Stimulated activated CD8-positive, alpha-beta memory T cell treated with anti-CD3 and anti-CD28 coated beads, Interleukin-4, amount 100 ng/mL, for 4 hours (primary cell): ENCODE measurements at places on chromosomes 12 and 14.

GRCh38 chr12:45522227-45522626, 207.3 kb upstream of the ARID2 start:
- no peak for DNase-seq

- DNase-seq = no peak
These were observed at the start of gene LRRC43 for GRCh38 chr12:122182887-122183587. Gene LRRC43 (plus strand): TSS chr12:122183123. CDS start chr12:122183145, 22 bp downstream.

- no peak for DNase-seq
These were observed 548.6 kb upstream of the TBX3 start for GRCh38 chr12:115232455-115233156.

- no peak for DNase-seq
These were observed 277.6 kb downstream of the ADGRD1 start for GRCh38 chr12:131231032-131231980.

DNA sequence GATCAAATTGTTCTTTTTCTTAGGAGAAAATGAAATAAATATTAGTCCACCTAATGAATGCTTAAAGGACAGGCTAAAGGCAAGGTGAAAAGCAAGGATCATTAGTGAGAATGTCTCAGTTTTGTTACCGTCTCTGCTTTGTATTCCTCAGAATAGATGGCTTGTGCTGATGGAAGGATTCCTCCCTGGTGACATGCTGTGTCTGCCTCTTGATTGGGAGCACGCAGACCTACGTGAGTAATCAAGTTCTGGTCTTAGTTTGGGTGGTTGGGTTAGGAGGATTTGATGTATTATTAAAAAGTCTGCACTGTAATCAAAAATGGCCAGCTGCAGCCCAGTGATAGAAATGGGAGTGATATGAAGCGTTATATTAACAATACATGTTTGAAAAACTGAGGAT, 78.8 kb upstream of the RTL1 start:
- no peak for DNase-seq

GRCh38 chr14:73743431-73743931, 29.3 kb upstream of the PNMA1 start:
- no peak for DNase-seq

- DNase-seq = no peak
These were observed 396.2 kb downstream of the NUAK1 start for GRCh38 chr12:105742567-105742874.

- no peak for DNase-seq
These were observed 32.7 kb downstream of the DEPDC4 start for GRCh38 chr12:100234166-100234565.

DNA sequence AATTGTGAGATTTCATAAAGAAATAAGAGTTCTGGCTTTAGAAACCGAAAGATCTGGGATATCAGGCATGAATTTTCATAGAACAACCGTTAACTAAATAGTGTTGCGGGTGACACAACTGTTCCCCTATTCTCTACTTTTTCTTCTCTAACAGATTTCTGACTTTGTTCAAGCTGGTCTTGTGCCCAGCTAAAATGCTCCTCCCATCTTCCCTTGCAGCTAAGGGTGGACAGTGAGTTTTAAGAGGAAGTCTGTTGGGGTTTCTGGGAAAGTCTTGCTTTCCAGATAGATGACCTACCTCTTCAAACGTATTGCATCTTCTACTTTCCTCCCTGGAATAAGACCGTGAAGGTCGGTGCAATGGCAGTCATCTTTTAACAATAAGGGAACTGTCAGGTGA, 18.7 kb downstream of the CCDC63 start:
- DNase-seq = no peak

DNA sequence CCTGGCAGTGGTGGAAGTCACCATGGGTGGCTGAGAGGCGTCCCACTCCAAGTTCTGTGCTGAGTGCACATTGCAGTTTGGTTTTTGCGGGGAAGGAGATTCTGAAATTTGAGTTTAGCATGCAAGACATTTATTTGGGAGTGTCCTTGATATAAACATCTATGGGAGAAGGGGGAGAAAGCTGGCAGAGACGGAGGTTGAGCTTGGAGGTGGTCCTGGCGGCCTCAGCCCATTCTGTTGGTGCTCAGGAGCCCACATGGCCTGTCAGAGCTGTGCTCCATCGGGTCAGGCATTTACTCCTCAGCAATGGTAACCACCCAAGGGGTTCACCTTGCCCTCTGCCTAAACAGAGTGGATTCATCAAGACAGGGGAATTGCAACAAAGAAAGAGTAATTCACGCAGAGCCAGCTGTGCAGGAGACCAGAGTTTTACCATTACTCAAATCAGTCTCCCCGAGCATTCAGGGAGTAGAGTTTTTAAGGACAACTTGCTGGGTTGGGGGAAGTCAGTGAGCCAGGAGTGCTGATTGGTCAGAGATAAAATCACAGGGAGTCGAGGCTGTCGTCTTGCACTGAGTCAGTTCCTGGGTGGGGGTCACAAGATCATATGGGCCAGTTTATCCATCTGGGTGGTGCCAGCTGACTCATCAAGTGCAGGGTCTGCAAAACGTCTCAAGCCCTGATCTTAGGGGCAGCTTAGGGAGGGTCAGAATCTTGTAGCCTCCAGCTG, 323.3 kb upstream of the TMEM132C start:
- DNase-seq = no peak

DNA sequence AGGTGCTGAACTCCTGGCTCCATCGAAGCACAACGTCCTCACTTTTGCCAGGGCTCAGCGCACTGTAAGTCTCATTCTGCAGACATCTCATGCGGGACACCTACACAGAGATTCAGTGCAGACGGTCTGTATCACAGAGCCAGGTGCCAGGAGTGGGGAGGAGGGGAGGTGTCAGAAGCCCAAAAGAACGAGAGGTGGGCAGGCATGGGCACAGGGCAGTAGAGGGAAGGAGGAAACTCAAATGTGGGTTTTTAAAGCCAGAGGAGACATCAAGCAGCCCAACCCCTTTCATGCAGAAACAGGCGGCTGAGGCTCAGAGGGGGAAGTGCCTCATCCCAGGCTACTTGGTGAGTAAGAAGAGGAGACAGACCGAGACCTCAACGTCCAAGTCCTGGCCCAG, 2.5 kb upstream of the LPAR5 start:
- DNase-seq = no peak

DNA sequence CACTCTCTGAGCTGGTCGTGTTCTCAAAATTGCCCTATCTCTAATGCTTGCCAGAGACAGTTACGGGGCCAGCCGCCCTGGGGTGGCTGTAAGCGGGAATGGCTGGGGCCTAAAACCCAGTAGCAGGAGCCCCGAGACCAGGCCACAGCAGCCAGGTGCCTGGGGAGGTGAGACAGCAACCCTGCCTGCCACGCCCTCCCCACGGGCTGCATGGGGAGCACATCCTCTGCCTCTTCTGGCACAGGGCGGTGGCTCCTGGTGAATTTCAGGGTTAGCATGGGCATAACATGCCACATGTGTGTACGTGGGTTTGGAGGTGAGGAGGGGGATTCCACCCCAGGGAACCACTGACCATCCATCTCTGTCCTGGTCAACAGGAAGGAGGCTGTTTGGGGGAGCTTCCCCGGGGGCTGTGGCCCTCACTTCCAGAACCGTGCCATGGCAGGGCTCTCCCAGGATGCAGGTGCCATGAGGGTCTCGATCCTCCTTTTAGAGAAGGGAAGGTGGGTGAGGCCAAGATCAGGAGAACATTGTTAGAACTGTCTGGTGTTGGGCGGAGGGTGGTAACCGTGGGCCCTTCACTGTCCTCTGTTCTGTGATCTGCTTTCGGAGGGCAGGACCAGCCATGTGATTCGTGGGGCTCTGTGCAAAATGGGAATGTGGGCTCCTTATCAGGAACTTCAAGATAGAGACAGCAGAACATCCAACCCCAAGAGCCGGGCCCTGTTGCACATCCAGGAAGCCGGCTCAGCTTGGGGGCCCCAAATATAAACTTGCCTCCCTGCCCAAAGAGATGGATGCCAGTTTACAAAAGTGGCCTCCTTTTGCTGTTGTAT, 312.2 kb upstream of the DIO3 start:
- no peak for DNase-seq

GRCh38 chr12:124321040-124321481, 26.2 kb downstream of the RFLNA start:
- DNase-seq = peak; percentile 7

- no peak for DNase-seq
These were observed 693.9 kb upstream of the MGAT4C start for GRCh38 chr12:86950043-86950442.

DNA sequence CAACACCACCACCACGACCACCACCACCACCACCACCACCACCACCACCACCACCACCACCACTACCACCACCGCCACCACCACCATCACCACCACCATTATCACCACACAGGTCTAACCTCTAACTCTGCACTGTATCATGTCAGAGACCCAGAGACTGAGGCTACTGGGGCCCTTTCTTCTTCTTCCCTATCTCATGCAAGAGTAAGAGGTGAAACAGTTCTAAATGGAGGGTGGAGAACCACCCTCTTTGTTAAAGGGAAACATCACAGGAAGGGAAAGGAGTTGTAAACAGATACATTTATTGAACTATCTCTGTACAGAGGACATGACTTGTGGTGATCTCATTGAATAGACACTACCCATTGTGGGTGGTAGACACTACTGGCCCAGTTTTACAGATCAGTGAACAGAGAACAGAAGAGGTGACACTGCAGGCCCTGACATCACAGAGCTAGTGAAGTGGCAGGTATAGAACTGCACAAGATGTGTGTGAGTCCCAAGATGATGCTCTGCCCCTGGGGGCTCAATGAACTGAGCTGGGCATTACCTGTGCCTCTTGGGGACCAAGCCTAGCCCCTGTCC, 91.6 kb downstream of the FOXN3 start:
- DNase-seq = no peak

GRCh38 chr14:88452231-88452630, 66.8 kb downstream of the SPATA7 start:
- no peak for DNase-seq

- DNase-seq = no peak
These were observed 55.3 kb downstream of the ZFYVE21 start for GRCh38 chr14:103770902-103771301.

GRCh38 chr12:24742378-24742777, 206.5 kb downstream of the BCAT1 start:
- no peak for DNase-seq

DNA sequence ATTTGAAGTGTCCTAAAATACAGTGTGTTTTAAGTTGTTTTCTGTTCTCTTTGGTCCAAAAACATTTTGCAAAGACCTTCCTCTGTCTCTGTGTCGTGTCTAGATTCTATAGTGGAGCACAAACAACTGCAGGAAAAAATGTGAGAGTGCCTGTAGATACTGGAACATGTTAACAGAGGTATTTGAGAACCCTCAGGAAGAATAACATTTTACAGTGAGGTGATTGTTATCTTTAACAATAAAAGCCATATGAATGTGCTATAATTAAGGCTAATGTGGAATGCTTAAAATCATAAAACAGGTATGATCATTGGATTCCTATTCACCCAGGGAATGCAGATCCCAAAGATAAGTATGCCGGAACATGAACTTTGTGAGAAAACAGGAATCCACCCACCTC, 98.0 kb downstream of the SAMD4A start:
- DNase-seq = no peak

- no peak for DNase-seq
These were observed 263.4 kb upstream of the PLEKHG7 start for GRCh38 chr12:92439420-92439805.

DNA sequence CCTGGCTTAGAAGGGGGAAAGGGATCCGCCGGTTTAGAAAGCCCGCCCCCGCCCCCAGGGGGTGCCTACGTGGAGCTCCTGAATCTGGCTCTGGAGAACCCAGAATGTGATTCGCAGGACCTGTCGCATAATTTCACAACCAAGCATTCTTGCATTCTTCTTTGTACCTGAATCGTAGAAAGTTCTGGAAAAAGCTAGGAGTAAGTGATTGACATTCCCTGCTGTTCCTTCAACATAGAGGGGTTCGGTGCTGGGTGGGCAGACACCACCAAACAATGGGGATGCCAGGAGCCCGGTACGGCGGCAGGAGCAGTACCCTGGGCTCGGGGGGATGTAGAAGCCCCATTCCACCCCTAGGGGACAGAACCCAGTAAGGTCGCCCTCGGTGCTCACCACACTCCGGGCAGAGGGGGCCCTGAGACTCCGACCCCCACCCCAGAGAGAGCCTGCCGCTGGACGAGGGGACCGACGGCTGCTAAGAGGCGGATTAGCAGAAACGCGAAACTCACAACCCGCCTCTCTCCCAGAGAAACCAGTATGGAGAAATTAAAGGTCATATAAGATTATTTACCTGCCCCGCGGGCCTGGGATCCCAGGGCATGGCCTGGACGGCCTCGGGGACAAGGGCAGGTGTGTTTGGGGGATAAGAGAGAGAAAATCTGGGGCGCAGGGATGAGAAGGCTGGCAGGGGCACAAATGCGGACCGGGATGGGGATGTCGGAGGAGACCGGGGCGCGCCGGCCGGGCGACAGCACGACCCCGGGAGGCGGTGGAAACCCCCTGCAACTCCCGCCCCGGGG, 520 bp downstream of the CSRP2 start:
- no peak for DNase-seq

GRCh38 chr14:73745571-73746519, 31.7 kb upstream of the PNMA1 start:
- DNase-seq = no peak

DNA sequence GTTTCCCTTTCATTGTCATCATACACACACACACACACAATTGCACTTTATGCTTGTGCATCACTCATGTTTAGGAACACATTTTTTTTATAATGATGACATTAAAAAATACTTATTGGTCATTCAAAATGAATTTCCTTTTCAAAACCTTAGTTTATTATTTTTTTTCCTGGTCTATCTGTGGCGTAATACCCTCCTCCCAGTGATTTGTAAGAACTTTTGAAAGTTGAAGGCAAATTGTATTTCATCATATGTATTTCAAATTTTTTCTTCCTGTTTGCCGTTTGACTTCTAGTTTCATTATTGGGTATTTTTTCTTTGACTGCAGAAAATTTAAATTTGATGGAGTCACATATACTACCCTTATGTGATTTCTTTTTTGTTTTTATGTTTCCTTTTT, 2.5 kb upstream of the LRRK2 start:
- no peak for DNase-seq

DNA sequence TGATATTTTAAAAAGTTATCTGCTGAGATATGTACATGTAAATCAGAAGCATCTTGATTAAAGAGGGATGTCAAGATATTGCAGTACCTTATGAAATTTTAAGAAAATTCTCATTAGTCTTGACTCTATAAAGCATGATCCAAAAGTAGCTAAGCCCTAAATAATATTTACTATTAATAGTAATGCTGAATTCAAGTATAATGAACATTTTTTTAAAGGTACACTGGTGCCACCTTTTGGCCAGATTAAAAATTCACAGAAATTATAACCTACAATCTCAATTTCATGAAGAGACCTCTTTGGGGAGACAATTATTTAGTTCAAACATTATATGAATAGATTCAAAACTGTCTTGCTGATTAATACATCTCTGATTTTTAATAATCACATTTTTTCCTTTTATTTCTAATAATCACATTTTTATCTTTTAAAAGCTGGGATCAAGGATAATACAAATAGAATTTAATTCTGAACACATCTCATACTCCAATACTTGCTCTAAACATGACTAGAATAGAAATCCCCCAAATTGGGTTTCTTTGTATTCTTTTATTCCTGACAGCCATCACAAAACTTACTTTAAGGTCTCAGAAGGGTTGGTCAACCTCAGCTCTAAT, 13.4 kb downstream of the AKAP5 start:
- DNase-seq = no peak
